ENCODE measurements at places on chromosomes 4 and X. TPM values are rescaled to one million over a fixed set of nuclear protein-coding genes. Genes with fewer than 3 reads are reported as not detected.
A peak's percentile ranks its signal among the peaks of the same experiment; 100 is the strongest.

Gene NPNT
- 6.9 TPM for total RNA-seq

Gene TRIM60
- total RNA-seq = not detected

Gene LONRF3
- 26.8 TPM for total RNA-seq

Gene TMEM154
- 0.55 TPM for total RNA-seq

Gene MAGEB2
- not detected for total RNA-seq

Gene MRPL1
- 23.2 TPM for total RNA-seq

Gene GJB1
- not detected for total RNA-seq

Gene CENPE
- total RNA-seq = 0.49 TPM

Gene ZDHHC15
- 2.1 TPM for total RNA-seq

Gene EIF1AX
- 61.7 TPM for total RNA-seq

Gene STPG2
- total RNA-seq = not detected

GRCh38 chr4:158172261-158173258 is at the start of gene GASK1B:
Gene GASK1B, minus strand, starts transcription at chr4:158173025. Its CDS starts 1,650 bp downstream, at chr4:158171375.
- no peak for DNase-seq
- peak within 1 kb of the TSS; percentile 53 for H3K4me3 ChIP-seq
- no peaks in the 10 kb centered on the region for H3K36me3 ChIP-seq
- peak within 1 kb of the TSS; percentile 83 for H3K27ac ChIP-seq

DNA sequence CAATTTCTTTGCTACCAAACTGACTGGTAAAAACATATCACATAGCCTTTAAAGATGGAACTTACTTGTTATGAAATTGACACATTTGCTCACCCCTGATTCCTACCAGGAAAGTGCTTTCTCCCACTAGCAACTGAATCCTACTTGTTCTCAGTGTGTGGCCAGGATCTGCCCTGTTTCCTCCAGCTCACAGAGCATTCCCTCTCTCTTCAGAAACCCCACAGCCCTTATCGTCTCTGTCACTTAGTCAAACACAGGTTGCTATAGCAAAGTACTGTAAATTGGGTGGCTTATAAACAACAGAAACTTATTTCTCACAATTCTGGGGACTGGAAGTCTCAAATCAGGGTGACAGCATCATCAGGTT is 265.2 kb upstream of the BOD1L1 start:
- no peaks in the 10 kb centered on the region for H3K27me3 ChIP-seq
- no peak for DNase-seq
- H3K27ac ChIP-seq = no peak overlapping the region
- H3K4me3 ChIP-seq = no peak overlapping the region
- H3K36me3 ChIP-seq = no peaks in the 10 kb centered on the region
- peaks cover 21% of the 10 kb centered on the region for H3K4me1 ChIP-seq

- H3K36me3 ChIP-seq = no peaks in the 10 kb centered on the region
- H3K4me1 ChIP-seq = no peaks in the 10 kb centered on the region
- H3K27me3 ChIP-seq = no peaks in the 10 kb centered on the region
- no peak overlapping the region for H3K27ac ChIP-seq
- no peak overlapping the region for H3K4me3 ChIP-seq
These were observed 13.6 kb downstream of the SMIM10L2A start for GRCh38 chrX:135435139-135435922.

- H3K4me3 ChIP-seq = no peak overlapping the region
- H3K36me3 ChIP-seq = no peaks in the 10 kb centered on the region
- DNase-seq = no peak
- no peaks in the 10 kb centered on the region for H3K27me3 ChIP-seq
- no peak overlapping the region for H3K27ac ChIP-seq
- H3K4me1 ChIP-seq = no peaks in the 10 kb centered on the region
These were observed 163.3 kb upstream of the MAMLD1 start for GRCh38 chrX:150199803-150200202.

DNA sequence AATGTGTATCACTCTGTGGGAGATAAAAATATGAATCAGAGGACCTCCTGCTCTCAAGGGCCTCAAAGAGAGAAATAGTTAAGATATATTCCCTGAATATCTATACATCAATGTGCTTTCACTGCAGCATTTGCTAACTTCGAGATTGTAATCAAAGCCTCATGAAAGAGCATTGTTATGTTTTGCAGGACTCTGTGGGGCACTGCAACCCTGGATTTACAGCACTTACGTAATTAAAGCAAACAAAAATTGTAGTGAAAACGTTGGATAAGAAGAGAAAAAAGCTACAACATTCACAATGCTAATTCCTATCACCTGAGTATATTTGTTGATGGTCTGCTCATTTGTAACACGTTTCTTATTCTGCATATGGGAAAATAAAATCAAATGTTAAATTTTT is 48.0 kb downstream of the ETNPPL start:
- no peak overlapping the region for H3K27ac ChIP-seq
- no peaks in the 10 kb centered on the region for H3K4me1 ChIP-seq
- H3K36me3 ChIP-seq = no peaks in the 10 kb centered on the region

- DNase-seq = no peak
- no peak overlapping the region for H3K4me3 ChIP-seq
- H3K27ac ChIP-seq = peak overlapping the region; percentile 50
- peaks cover 12% of the 10 kb centered on the region for H3K4me1 ChIP-seq
These were observed 57.5 kb downstream of the PCDH18 start for GRCh38 chr4:137474711-137475301.

DNA sequence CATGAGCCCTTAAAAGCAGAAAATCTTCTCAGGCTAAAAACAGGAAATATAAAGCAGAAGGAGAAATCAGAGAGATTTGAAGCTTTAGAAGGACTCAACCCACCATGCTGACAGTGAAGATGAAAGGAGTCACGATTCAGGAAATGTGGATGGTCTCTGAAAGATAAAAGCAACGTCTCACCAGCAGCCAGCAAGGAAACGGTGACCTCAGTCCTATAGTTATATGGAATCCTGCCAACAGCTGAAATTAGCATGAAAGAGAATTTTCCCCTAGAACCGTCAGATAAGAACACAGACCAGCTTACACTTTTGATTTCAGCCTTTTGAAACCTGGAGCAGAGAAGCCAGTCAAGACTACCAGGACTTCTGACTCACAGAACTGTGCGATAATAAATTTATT is 715.7 kb upstream of the HTR2C start:
- no peak overlapping the region for H3K27ac ChIP-seq
- H3K4me3 ChIP-seq = no peak overlapping the region
- H3K27me3 ChIP-seq = no peaks in the 10 kb centered on the region
- no peak for DNase-seq

GRCh38 chr4:38333219-38333618 is 330.8 kb upstream of the KLF3 start:
- H3K4me3 ChIP-seq = no peak overlapping the region
- no peaks in the 10 kb centered on the region for H3K36me3 ChIP-seq
- no peak overlapping the region for H3K27ac ChIP-seq
- H3K27me3 ChIP-seq = no peaks in the 10 kb centered on the region
- DNase-seq = no peak

GRCh38 chr4:146582864-146583263 is 55.8 kb upstream of the POU4F2 start:
- no peaks in the 10 kb centered on the region for H3K4me1 ChIP-seq
- DNase-seq = no peak
- H3K36me3 ChIP-seq = no peaks in the 10 kb centered on the region
- no peak overlapping the region for H3K4me3 ChIP-seq
- no peaks in the 10 kb centered on the region for H3K27me3 ChIP-seq
- no peak overlapping the region for H3K27ac ChIP-seq

DNA sequence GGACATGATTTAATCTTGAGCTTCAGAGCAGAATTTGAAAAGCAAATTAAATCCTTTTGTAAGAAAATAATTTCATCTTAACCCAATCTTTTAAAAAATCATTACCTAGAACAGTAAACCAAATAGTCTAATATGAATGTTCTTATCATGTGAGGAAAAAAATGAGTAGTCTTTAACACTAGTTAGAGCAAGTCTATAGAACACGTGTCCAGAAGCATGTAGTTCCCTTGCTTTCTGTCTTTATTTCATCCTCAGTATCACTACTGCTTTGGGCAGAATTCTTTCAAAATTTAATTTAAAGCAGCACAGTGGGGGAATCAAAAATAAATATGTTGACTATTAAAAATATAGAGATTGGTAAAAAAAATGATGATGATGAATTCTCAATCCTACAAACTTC is 2.1 kb downstream of the RBM47 start:
- no peak for DNase-seq
- no peaks in the 10 kb centered on the region for H3K36me3 ChIP-seq
- H3K4me1 ChIP-seq = peaks cover 14% of the 10 kb centered on the region
- H3K4me3 ChIP-seq = no peak overlapping the region

GRCh38 chr4:113604955-113605354 is 156.6 kb downstream of the CAMK2D start:
- H3K4me1 ChIP-seq = peaks cover 7% of the 10 kb centered on the region
- H3K36me3 ChIP-seq = no peaks in the 10 kb centered on the region
- no peak overlapping the region for H3K27ac ChIP-seq
- no peak overlapping the region for H3K4me3 ChIP-seq

- no peaks in the 10 kb centered on the region for H3K27me3 ChIP-seq
- no peaks in the 10 kb centered on the region for H3K36me3 ChIP-seq
- H3K4me1 ChIP-seq = no peaks in the 10 kb centered on the region
- H3K27ac ChIP-seq = no peak overlapping the region
- no peak overlapping the region for H3K4me3 ChIP-seq
These were observed 231.5 kb upstream of the ATP6AP2 start for GRCh38 chrX:40349251-40349650.

DNA sequence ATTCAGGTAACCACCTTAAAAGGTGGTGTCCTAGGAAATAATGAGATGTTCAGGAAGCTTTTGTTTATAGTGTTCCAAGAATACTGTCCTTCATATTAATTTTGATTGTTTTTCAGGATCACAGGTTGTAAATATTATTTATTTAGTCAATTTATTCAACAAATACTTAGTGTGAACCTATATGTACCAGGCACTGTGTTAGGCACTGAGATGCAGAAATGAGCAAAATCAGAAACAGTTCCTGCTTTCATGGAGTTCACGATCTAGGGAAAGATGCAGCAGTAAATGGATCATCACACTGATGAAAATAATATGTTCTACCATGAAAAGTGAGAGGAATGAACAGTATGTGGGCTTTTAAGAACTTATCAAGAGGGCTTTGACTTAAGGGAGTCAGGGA is 18.2 kb upstream of the PLA2G12A start:
- no peaks in the 10 kb centered on the region for H3K27me3 ChIP-seq
- H3K4me1 ChIP-seq = no peaks in the 10 kb centered on the region
- DNase-seq = no peak
- no peaks in the 10 kb centered on the region for H3K36me3 ChIP-seq
- no peak overlapping the region for H3K4me3 ChIP-seq
- no peak overlapping the region for H3K27ac ChIP-seq

- peak overlapping the region; percentile 22 for H3K27ac ChIP-seq
- peaks cover 73% of the 10 kb centered on the region for H3K4me1 ChIP-seq
- no peaks in the 10 kb centered on the region for H3K36me3 ChIP-seq
- H3K4me3 ChIP-seq = no peak overlapping the region
- H3K27me3 ChIP-seq = no peaks in the 10 kb centered on the region
These were observed 4.6 kb downstream of the GAB1 start for GRCh38 chr4:143341186-143341755.

- no peak overlapping the region for H3K4me3 ChIP-seq
- H3K4me1 ChIP-seq = no peaks in the 10 kb centered on the region
- no peak overlapping the region for H3K27ac ChIP-seq
- no peaks in the 10 kb centered on the region for H3K36me3 ChIP-seq
- H3K27me3 ChIP-seq = no peaks in the 10 kb centered on the region
- no peak for DNase-seq
These were observed 293.9 kb downstream of the BMPR1B start for GRCh38 chr4:95051702-95052020.

DNA sequence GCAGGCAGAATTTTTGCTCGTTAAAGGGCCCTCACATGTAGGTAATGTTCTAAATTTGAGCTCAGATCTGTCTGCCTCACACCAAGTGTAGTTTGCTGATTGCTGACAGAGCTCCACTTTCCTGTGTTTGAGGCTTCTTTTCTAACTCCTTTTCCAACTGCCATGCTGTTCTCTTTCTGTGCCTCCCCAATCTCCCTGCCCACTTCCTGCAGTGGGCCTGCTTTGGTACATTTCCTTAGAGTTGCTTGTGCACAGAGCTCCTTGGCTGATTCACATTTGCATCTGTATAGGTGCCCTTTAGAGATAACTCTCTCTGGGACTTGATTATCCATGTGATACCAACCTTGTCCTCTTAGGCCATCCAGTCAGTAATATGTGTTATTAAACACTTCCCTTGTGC is 4.5 kb downstream of the MED28 start:
- H3K36me3 ChIP-seq = peaks cover 71% of the 10 kb centered on the region
- DNase-seq = no peak
- H3K27ac ChIP-seq = no peak overlapping the region
- no peaks in the 10 kb centered on the region for H3K27me3 ChIP-seq

- no peak overlapping the region for H3K4me3 ChIP-seq
- no peak for DNase-seq
- H3K27me3 ChIP-seq = no peaks in the 10 kb centered on the region
- peaks cover 7% of the 10 kb centered on the region for H3K4me1 ChIP-seq
- H3K27ac ChIP-seq = no peak overlapping the region
These were observed 15.9 kb downstream of the PLRG1 start for GRCh38 chr4:154534296-154534695.

DNA sequence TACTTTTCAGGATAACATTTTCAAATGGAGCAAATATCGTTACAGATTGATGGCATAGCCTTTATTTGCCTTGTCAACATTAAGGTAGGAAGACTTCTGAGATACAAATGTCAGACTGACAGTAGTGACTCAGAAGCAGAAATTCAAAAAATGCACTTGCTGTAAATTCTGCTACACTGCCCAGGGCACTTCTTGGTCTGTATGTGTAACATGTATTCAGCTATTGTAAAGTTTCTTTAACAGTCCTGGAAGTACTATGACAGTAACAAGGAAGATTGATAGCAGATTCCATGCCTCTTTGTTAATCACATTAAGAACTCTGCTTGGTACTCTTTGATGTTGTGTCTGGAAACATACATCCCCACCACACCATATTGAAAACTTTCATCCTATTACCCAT is 69.6 kb upstream of the PCDH18 start:
- H3K4me3 ChIP-seq = no peak overlapping the region
- no peak overlapping the region for H3K27ac ChIP-seq
- no peaks in the 10 kb centered on the region for H3K4me1 ChIP-seq
- no peaks in the 10 kb centered on the region for H3K27me3 ChIP-seq
- no peak for DNase-seq
- no peaks in the 10 kb centered on the region for H3K36me3 ChIP-seq

DNA sequence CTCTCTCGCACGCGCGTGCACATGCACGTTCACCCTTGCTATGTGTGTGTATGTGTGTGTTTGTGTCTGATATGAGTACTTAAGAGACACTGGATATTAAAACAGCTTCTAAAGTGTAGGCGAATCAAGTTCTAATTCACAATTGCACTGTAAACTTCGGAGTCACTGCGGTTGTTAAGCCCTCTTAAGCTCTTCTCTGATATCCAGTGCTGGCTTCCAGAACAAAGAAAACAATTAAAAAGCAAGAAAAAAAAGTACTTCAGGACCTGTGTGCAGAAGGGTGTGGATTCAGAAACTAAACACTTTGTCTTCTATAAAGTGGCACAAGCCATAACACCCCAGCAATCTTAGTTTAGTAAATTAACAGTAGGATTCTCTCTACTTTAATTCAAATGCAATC is 300.2 kb downstream of the PCDH7 start:
- DNase-seq = no peak
- H3K4me1 ChIP-seq = no peaks in the 10 kb centered on the region
- H3K36me3 ChIP-seq = no peaks in the 10 kb centered on the region
- no peak overlapping the region for H3K27ac ChIP-seq
- no peaks in the 10 kb centered on the region for H3K27me3 ChIP-seq

GRCh38 chrX:27767387-27767786 is 40.4 kb upstream of the MAGEB10 start:
- H3K4me3 ChIP-seq = no peak overlapping the region
- H3K27me3 ChIP-seq = no peaks in the 10 kb centered on the region
- H3K36me3 ChIP-seq = no peaks in the 10 kb centered on the region
- H3K4me1 ChIP-seq = no peaks in the 10 kb centered on the region
- no peak overlapping the region for H3K27ac ChIP-seq
- no peak for DNase-seq

- H3K27ac ChIP-seq = no peak overlapping the region
- H3K36me3 ChIP-seq = no peaks in the 10 kb centered on the region
- DNase-seq = no peak
- no peak overlapping the region for H3K4me3 ChIP-seq
- H3K4me1 ChIP-seq = no peaks in the 10 kb centered on the region
- H3K27me3 ChIP-seq = no peaks in the 10 kb centered on the region
These were observed 25.6 kb downstream of the APELA start for GRCh38 chr4:164902608-164903007.

Data from sigmoid colon (tissue), 7 donors.